ENCODE measurements at places on chromosomes 4 and X.
A peak's percentile ranks its signal among the peaks of the same experiment; 100 is the strongest.

GRCh38 chrX:111395149-111395548 is 16.8 kb downstream of the DCX start:
- no peak for DNase-seq

GRCh38 chr4:6885953-6886557 is 23.6 kb upstream of the TBC1D14 start:
- DNase-seq, result peak; percentile 45

DNA sequence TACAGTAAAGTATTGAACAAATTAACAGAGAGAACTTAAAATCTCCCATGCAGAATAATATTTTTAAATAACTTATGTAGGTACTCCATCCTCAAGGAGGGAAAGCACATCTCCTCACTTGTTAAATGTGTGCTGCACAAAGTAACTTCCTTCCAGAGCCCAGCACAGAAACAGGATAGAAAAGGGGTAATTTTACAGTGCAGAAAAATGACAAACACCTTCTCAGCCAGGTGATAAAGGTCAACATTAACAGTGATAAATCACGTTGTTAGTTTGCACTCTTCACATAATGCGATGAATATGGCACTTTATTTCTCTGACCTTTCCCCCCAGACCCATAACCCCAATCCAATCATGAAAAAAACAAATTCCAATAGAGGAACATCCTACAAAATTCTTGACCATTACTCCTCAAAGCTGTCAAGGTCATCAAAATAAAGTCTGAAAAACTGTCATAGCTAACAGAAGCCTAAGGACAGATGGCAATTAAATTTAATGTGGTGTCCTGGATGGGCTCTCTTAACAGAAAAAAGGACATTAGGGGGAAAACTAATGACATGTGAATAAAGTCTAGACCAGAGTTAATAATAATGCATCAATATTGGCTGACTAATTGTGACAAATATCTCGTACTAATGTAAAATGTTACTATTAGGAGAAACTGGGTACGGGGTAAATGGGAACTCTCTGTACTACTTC is 547.4 kb upstream of the AGA start:
- no peak for DNase-seq

DNA sequence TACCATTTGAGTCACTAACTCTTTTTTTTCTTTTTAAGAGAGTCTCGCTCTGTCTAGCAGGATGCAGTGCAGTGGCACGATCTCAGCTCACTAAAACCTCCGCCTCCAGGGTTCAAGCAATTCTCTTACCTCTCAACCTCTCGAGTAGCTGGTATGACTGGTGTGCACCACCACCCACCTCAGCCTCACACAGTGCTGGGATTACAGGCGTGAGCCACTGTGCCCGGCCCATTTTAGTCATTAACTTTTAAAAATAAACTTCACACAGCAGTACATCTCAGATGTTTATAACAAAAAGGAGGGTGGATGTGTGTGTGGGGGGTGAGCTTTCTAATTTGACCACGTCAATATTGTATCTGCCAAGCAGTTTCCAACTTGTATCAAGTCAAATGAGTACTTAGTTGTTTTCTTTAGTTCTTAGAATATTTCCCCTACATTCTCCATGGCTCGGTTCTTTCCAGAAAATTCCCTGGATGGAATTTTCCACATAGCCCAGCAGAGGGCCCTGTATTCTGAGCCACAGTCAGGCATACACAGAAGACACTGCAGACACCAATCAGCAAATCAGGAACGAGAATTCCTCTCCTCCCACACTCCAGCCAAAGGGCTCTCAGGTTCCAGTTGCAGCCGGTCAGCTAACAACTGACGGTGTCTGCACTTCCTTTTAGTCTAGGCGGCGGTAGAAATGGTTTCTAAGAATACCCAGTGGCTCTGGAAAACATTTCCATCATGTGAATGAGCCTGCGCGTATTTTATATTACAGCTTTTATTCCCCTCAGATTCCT is 20.1 kb upstream of the ARAF start:
- no peak for DNase-seq

GRCh38 chr4:181911420-181911819 is 331.8 kb upstream of the TENM3 start:
- no peak for DNase-seq

GRCh38 chr4:56681158-56681852 is at the start of gene HOPX:
Gene HOPX, minus strand, starts transcription at chr4:56681296. Its CDS starts 23,480 bp downstream, at chr4:56657816.
- peak; percentile 21 for DNase-seq

DNA sequence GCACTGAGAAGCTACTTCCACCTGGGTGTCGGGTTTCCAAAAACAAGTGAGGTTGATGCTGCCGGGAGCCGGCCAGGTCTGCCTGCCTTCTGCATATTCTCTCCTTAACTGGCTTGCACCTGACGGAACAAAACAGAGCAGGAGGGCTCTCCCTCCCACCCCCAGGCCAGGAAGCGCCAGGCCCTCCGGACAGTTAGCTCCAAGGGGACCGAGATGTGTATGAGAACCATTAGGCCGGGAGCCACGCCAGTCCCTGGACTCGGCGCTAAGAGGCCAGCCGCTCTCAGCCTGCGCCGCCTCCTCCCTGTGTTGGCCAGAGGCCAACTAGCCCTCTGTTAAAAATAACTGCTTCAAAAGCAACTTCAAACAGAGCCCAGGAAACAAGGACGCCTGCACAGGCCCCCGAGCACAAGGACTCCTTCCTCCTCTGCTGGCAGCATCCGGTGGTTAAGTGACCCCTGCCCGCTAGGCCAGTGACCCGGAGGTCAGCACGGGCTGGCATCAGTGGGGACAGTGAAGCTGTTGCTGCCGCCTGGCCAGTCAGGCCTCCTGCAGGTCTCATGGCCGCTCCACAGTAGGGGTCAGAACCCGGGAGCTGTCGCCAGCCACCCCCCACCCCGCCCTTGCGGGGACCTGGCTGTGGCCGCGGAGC is 107.9 kb downstream of the ABLIM2 start:
- DNase-seq, result no peak

- DNase-seq, result no peak
Measured at GRCh38 chrX:72330131-72330530, 24.4 kb upstream of the CITED1 start.

GRCh38 chr4:45987858-45988257 is 136.0 kb downstream of the GABRG1 start:
- no peak for DNase-seq

GRCh38 chr4:128320656-128321055 is 33.0 kb upstream of the PGRMC2 start:
- no peak for DNase-seq

Data from germinal center (tissue), 1 donor.